ENCODE measurements at places on chromosomes 2 and 18.

DNA sequence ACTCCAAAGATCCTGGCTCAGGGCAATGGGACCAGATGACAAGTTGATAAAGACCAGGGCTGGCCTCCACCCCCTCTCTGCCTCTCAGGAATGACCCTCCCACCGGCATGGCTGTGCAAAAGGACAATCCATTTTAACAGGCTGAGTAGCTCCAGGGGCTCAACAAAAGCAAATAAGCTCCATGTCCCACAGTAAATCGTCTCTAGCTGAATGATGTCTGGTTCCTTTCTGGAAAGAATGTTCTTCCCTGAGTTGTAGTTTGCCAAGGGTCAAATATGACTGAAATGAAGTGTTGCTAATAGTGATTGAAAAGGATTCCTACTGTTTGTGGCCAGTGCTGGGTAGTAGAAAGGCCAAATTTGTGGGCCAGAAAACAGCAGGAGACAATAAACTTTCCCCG, 434.4 kb upstream of the ETAA1 start:
- no peak for DNase-seq

- peak; percentile 7 for DNase-seq
Observed at GRCh38 chr2:216283038-216283900, 89.0 kb downstream of the MARCHF4 start.

DNA sequence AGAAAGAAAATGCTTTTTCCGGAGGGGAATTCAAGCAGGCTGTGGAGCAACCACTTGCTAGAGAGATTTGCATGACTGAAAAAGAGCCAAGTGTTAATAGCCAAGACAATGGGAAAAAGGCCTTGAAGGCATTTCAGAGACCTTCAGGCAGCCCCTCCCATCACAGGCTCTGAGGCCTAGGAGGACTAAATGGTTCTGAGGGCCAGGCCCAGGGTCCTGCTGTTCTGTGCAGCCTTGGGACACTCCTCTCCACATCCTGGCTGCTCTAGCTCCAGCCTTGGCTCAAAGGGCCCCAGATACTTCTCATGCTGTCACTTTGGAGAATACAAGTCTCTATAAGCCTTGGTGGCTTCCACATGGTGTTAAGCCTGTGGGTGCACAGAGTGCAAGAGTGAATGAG, 81.8 kb downstream of the B3GNT2 start:
- DNase-seq: no peak

DNA sequence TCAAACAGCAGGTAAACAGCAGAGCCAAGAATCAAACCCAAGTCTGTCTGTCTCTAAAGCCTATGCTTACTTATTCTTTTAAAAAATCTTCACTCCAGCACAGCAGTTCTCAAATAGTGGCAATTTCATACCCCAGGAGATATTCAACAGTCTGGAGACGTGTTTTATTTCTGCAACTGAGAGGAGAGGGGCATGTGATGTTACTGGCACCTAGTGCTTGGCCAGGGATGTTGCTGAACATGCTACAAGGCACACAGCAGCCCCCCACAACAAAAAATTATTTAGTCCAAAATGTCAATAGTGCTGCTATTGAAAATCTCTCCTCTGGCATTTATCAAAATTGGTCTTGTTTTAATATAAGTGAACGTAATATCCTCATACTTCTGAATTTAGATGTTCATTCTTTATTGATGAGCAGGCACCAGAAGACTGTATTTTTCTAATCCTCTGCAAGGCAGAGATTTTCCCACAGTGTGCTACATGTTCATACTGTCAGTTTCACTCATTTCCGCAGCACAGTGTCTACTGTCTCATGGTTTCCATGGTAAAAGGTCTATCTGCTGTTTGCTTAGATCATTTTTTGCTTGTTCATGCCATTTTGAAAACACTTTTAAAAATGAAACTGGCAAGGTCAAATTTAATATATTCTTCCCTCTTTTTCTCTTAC, 90.5 kb downstream of the LRATD1 start:
- DNase-seq: no peak
